ENCODE measurements at places on chromosomes 2 and 18.

DNA sequence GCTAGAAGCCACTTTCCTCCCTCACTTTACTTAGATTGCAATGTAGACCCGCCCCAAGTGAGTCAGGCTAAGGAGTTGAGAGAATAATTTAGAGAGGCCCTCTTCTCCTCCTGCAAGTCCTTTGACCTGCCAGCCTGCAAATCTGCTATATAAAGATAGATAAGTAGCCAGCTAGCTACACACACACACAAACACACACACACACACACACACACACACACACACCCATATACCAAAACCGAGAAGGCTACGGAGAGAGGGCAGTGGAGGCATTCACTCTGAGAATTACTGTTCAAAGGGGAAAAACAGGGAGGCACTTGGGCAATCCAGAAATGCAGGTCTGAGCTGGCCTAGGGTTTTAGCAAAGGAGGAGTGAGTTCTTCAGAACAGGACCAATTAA lies 23.0 kb upstream of the SMAD7 start:
- no peak for DNase-seq

GRCh38 chr2:201906777-201907562 lies 100.6 kb downstream of the CDK15 start:
- DNase-seq = no peak

- DNase-seq = no peak
Measured at GRCh38 chr2:196247114-196247975, 76.0 kb upstream of the STK17B start.

- no peak for DNase-seq
Measured at GRCh38 chr2:119579424-119580295, 35.4 kb downstream of the CFAP221 start.

DNA sequence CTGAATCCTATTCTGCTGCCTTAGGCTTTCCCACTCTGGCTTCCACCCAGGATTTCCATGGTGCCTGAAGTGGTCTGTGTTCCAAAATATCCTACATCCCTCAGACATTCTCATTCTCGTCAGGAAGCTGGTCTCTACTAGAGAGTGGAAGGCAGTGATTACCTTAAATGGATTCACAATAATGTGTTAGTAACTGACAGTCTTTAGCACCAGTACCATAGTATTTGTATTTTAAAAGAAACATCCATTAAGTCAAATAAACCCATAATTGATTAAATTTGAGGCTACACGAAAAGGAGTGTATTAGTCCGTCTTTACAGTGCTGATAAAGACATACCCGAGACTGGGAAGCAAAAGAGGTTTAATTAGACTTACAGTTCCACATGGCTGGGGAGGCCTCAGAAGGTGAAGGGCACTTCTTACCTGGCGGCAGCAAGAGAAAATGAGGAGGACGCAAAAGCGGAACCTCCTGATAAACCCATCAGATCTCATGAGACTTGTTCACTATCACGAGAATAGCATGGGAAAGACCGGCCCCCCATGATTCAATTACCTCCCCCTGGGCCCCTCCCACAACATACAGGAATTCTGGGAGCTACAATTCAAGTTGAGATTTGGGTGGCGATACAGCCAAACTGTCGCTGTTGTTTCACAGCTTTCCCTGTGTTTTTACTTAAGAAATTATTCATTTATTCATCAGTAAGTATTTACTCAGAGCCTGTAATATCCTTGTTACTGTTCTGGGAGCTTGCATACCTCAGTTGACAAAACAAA lies 306.5 kb downstream of the STK39 start:
- DNase-seq = no peak

DNA sequence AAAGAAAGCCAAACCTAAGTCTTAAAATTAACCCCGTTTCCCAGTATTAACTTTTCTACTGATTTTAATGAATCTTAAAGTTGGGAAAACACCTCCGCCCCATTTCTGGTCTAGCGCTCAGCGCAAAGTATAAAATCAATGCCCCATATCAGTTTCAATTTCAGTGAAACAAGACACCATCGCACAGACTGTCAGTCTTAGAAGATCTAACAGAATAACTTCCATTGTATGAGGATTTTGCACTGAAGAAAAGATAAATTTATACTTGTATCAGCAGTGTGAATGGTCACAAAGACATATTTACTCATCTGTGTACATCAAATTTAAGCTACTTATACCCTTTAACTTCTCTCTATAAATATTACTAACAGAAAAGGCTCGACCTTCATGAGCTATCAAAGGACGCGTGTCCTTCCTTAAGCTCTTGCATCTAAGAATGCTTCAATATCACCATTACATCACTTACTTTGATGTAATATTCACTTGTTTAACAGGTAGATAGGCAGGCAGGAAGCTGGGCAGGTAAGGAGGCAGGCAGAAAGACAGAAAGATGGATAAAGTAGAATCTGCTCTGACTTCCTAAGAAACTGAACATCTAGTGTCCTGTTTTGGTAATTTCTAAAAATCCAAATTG lies 183.0 kb downstream of the TCF4 start:
- no peak for DNase-seq

DNA sequence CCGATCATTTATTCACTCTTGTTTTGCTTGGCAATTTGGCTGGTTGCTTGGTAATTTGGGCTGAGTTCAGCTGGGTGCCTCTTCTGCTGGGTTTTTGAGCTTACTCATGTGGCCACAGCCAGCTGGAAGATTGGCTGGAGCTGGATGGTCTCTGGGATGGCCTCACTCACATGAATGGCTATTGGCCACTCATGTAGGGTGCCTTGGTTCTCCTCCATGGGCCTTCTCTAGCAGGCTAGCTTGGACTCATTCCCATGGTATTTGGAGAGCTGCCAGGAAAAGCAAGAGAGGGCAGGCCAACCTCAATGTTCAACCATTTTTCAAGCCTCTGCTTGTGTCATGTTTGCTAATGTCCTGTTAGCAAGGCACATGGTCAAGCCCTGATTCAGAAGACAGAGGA lies 16.9 kb downstream of the ZAP70 start:
- DNase-seq = no peak

GRCh38 chr2:218615868-218616315 lies 8.2 kb downstream of the PLCD4 start:
- DNase-seq = no peak

- no peak for DNase-seq
Measured at GRCh38 chr2:25928668-25929067, 50.4 kb upstream of the ASXL2 start.

DNA sequence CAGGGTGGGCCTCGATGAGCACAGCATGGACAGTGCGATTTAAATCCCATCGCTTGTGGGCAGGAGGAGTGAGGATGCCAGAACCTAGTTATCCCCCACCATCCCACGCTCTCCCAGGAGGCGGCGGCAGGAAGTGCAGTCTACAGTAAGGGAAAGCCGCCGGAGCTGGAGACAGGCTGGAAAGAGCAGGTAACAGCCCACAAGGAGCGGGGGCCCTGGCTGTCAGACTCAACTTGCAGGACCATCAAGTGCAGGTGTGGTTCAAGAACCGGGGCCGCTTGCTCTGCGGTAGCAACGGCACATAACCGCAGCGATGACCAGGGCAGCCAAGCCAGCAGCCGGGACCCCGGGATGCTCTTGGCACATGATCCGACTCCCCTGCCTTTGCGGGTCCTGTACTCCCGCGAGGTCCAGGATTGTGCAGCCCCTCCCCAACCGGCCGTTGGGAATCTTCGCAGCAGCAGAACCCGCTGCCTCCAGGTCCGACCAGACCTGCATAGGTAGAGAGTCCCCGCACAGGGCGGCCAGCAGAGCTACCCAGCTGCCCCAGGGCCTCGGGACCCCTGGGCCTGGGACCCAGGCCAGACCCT lies 82.1 kb downstream of the BIN1 start:
- DNase-seq = no peak

DNA sequence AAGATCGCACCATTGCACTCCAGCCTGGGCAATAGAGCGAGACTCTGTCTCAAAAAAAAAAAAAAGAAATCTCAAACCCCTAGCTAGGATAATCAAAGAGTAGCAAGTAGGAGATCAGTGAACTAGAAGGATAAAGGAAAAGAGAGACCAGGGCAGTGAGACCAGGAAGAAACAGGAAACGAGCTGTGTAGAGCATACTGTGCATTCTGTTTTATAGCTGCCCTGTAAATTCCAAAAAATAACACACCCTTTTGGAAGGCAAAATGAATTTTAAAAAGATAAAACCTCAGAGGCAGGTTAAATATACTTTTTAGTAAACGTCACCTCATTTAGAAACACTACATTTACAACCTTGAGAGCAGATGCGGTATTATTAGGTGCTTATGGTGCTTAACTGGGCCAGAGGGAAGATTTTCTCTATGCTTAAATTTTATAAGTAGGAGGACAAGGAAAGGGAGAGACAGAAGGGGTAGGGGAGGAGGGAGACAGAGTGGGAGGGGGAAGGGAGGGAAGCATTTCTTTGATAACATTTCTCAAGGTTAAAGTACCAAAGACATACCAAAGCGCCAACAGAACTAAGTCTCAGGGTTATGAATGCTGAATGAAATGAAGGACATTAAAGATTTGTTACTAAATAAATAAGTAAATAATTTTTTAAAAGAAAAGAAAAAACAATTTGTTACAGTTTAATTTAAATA lies 30.1 kb downstream of the FEZ2 start:
- no peak for DNase-seq

GRCh38 chr18:48572402-48573126 lies 33.7 kb downstream of the CTIF start:
- no peak for DNase-seq

- no peak for DNase-seq
Measured at GRCh38 chr2:231521443-231521842, 8.8 kb downstream of the NMUR1 start.

- DNase-seq = no peak
Measured at GRCh38 chr2:6423944-6424343, 441.8 kb downstream of the CMPK2 start.

- no peak for DNase-seq
Measured at GRCh38 chr2:137672989-137673552, 291.2 kb upstream of the HNMT start.

GRCh38 chr2:55103046-55103445 lies 52.8 kb upstream of the RTN4 start:
- no peak for DNase-seq

- DNase-seq = no peak
Measured at GRCh38 chr18:48136051-48136826, 205.8 kb upstream of the SMAD2 start.

DNA sequence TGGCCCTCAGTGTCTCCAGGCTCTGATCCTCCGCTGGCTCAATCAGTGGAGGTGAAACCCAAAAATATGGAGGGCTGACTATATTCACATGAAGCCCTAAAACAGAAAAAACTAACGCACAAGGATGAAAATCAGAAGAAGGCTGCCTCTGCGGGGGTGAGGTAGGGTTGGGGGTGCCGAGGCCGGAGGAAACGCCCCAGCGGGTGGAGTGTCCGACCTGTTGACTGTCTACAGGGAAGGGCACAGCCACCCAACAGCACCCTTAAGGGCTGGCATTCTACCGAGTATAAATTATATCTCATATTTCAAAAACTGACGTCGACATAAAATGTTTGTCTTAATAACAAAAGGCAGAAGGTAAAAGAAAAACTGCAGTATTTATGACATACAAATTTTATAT lies 223.5 kb downstream of the HDAC4 start:
- no peak for DNase-seq

DNA sequence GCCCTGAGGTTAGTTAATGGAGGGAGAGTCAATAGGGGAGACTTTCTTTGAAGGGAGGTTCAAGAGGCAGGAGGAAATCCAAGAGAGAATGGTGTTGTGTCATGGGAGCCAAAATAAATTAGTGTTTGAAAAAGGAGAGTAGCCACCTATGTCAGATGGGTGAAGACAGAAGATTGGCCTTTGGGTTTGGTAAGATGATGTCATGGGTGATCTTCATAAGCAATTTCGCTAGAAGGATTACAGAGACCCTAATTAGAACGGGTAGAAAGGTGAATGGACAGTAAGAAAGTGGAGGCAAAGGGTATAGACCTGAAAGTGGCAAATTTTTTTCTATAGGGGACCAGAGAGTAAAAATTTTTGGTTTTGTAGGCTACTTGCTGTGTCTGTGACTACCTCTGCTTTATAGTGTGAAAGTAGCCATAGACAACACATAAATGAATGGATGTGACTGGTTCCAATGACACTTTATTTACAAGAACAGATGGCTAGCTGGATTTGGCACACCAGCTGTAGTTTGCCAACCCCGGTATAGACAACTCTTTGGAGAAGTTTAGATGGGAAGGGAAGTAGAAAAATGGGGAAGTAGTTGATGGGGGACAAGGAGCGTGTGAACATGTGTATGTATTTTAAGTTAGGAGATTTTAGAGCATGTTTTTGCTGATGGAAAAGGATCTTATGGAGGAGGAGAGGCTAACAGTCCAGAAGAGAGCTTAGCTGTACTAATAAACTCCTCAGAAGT lies 9.3 kb downstream of the STAMBP start:
- DNase-seq = no peak

DNA sequence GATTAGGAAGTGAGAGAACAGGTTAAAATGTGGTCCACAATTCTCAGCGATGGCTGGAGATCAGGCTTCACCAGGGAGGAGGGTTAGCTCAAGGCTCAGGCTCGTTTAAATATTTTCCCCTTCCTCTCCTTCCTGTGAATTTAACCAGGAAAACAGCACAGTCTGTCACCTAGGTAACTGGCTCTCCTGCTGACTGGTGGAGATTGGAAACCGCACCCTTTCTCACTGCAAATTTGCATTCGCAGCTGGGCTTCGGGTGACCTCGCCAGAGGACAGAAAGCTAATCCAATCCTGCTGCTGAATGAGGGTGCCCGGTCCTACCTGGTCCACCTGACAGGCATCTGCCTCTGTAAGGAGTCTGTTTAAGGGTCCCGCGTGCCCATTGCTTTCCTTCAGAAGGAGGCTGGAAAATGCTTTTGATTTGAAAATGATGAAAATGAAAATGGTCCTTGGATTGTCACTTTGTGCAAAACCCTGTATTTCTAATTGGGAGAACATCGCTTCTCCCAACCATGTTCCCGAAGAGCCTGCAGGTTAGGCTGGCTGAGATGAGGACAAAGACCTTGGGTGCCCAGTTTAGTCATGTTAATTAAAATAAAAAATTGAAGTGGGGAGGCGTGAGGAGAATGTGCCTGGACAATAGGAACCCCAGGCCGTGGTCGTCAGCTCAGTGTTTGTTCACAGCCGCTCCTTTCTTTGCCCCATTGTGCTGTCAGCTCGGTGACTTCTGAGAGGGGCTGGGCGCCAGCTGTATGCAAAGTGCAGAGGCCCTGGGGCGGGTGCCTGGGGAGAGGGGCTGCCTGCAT lies 43.4 kb upstream of the MTCL1 start:
- no peak for DNase-seq

- peak; percentile 82 for DNase-seq
Measured at GRCh38 chr2:65432227-65433190, at the start of gene SPRED2. Gene SPRED2, minus strand, starts transcription at chr2:65432599. Its CDS starts 612 bp downstream, at chr2:65431987.

GRCh38 chr18:9839853-9840252 lies 45.9 kb upstream of the TXNDC2 start:
- no peak for DNase-seq

DNA sequence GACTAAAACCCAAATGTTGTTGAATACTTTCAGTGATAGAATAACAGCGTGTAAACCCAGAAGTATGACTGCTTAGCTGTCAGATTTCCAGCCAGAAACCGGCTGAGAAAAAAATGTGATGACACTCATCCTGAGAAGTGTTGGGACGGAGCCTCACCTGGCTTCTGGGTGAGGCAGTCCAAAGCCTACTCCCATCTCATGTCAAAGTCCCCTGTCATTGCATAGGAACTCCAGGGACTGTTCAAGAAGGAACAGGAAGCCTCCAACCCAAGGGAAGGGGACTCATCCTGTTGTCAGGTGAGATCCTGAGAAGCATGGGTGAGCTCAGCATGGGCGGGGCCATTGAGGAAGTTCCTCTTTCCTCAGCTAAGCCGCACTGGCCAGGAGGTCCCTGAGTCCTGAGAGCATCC lies 11.3 kb upstream of the CHRNA1 start:
- no peak for DNase-seq

GRCh38 chr18:28189400-28190239 lies 12.7 kb upstream of the CDH2 start:
- DNase-seq = peak; percentile 33

GRCh38 chr2:10091182-10091888 lies 11.1 kb upstream of the CYS1 start:
- no peak for DNase-seq

All from activated CD4-positive, alpha-beta T cell treated with anti-CD3 and anti-CD28 coated beads, Interleukin-2, amount 50 U/mL, for 16 hours (primary cell).